ENCODE measurements at places on chromosomes 4 and X. TPM values are rescaled to one million over a fixed set of nuclear protein-coding genes. Genes with fewer than 3 reads are reported as not detected.

Gene NCAPG
- total RNA-seq: 58.2 TPM

Gene DOCK11
- total RNA-seq: 29.9 TPM

Gene CLDN34
- total RNA-seq: not detected

Gene FBXO8
- total RNA-seq: 15.5 TPM

Gene USP17L18
- not detected for total RNA-seq

Gene LRIT3
- 0.05 TPM for total RNA-seq

Gene NAT8L
- total RNA-seq: 3.5 TPM

Gene CYBB
- total RNA-seq: 0.09 TPM

Gene IL13RA1
- 0.46 TPM for total RNA-seq

Gene TDO2
- not detected for total RNA-seq

Gene PLXNA3
- total RNA-seq: 62.1 TPM

Gene C1QTNF7
- not detected for total RNA-seq

Gene EVC
- total RNA-seq: 1.7 TPM

Gene FDCSP
- not detected for total RNA-seq

Gene DACH2
- total RNA-seq: not detected

Gene PCDH19
- not detected for total RNA-seq

Gene GPR119
- not detected for total RNA-seq

Gene LIMCH1
- total RNA-seq: not detected

Gene HPSE
- total RNA-seq: 9.7 TPM

Gene TMEM35A
- total RNA-seq: not detected

Gene TREX2
- total RNA-seq: 0.94 TPM

Gene ALB
- not detected for total RNA-seq

Gene SYAP1
- total RNA-seq: 22.6 TPM

Gene PNMA3
- 1.0 TPM for total RNA-seq

Gene RTL3
- total RNA-seq: not detected

Gene MAGEA8
- total RNA-seq: not detected

Gene C4orf36
- not detected for total RNA-seq

Gene TEX11
- 0.07 TPM for total RNA-seq

Gene SPCS3
- total RNA-seq: 197 TPM

Gene KLHL13
- 0.05 TPM for total RNA-seq

Gene SEPTIN11
- 9.2 TPM for total RNA-seq

Gene ZGRF1
- total RNA-seq: 30.4 TPM

Gene SLC4A4
- 0.43 TPM for total RNA-seq

Gene MTM1
- total RNA-seq: 25.2 TPM

Gene HERC3
- 22.1 TPM for total RNA-seq

All from activated T-helper 2 cell treated with anti-CD3 and anti-CD28 coated beads, Interferon-gamma antibody, Interleukin-2, Interleukin-4, amounts not matched to agents 10 μg/mL and 5 μg/mL and 100 μg/mL, durations not matched to agents 14 hours and 24 hours and 36 hours (primary cell).